ENCODE measurements at places on chromosomes 7 and 10. TPM values are rescaled to one million over a fixed set of nuclear protein-coding genes. Genes with fewer than 3 reads are reported as not detected.

Gene HOXA3
- 1.5 TPM for total RNA-seq

Gene CALCR
- not detected for total RNA-seq

Gene TMEM176A
- total RNA-seq, result 61.1 TPM

Gene TCF7L2
- total RNA-seq, result 5.0 TPM

Gene STX1A
- total RNA-seq, result 4.6 TPM

Gene CYP3A7
- 37.8 TPM for total RNA-seq

Gene TUBAL3
- not detected for total RNA-seq

Gene KAZALD1
- 14.4 TPM for total RNA-seq

Gene ACTR3C
- total RNA-seq, result 0.50 TPM

Gene BTAF1
- 39.8 TPM for total RNA-seq

Gene TEX47
- not detected for total RNA-seq

Gene ARMS2
- total RNA-seq, result not detected

Gene DTX2
- total RNA-seq, result 2.6 TPM

Gene ZPBP
- total RNA-seq, result not detected

Gene RAPGEF5
- 1.5 TPM for total RNA-seq

Gene ACBD7
- under 0.01 TPM for total RNA-seq

Gene ANXA8
- not detected for total RNA-seq

Gene CLEC5A
- total RNA-seq, result not detected

Gene IKZF1
- not detected for total RNA-seq

Gene CYP3A5
- 12.4 TPM for total RNA-seq

Gene PRLHR
- not detected for total RNA-seq

Gene TMEM196
- not detected for total RNA-seq

Gene PTPRN2
- total RNA-seq, result 0.77 TPM

Gene SFTPA1
- total RNA-seq, result not detected

Gene DLG5
- 40.8 TPM for total RNA-seq

Gene CCL24
- not detected for total RNA-seq

Data from fibroblast of lung (primary cell).